Right lobe of liver (tissue), 6 donors: ENCODE measurements at places on chromosomes 4 and X. TPM values are rescaled to one million over a fixed set of nuclear protein-coding genes. Genes with fewer than 3 reads are reported as not detected.

DNA sequence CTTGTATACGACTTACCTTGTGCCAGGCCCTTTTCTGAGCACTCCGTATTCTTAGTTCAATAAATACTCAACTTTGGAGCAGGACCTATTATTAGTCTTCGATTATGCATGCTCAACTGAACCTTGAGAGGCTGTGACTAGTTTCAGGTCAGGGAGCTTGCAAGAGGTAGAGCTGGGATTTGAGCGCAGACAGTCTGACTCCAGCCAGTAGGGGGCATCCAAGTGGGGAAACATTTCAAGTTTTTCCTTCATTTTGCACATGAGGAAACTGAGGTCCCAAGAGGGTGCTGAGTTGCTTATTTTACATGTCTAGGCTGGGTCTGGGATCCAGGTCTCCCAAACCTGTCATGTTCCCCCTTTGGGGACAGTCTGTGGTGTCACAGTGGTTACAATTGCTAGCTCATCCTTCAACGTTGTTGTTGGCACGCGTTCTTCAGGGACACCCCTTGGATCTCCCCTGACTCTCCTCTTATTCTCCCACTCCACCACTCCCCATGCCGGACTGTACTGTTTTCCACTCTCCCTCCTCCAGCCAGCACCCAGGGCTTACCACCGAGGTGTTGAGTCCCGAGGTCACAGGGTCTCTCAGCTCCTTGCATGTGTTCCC lies 6.7 kb upstream of the PRICKLE3 start:
- H3K4me1 ChIP-seq: no peaks in the 10 kb centered on the region
- H3K27ac ChIP-seq: no peak overlapping the region
- no peaks in the 10 kb centered on the region for H3K27me3 ChIP-seq
- no peaks in the 10 kb centered on the region for H3K36me3 ChIP-seq
- H3K4me3 ChIP-seq: no peak overlapping the region

DDX53 gene
- not detected for total RNA-seq

DNA sequence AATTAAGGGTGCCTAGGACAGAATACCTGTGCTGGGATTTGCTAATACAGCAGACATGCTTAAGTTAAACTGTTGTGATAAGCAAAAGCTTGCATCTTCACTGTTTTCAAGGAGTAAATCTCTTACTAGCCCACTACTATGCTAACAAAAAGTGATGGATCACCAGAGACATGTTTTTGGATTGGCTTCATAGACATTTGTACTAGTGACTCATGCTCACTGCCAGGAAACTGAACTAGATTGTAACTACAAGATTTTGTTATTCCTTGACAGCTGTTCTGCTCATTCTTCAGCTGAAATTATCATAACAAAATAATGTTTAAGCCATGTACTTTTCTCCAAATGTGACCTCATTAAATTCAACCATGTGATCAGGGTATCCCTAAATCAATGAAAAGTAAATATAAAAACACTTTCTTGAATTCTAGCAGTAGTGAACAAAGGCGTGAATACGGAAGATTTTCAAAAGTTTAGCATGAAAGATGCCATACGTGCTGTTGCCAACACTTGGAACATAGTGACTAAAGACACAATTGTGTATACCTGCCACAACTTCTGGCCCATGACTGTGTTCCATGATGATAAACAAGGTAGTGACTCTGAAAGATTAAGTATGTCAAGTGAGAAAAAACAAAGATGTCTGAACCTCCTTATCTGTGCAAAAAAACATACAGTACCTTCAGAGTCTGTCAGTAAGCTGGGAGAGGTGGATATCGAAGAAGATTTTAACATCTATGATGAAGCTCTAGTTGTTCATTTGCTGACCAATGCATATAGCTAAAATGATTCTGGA lies 154.0 kb downstream of the BTC start:
- H3K4me3 ChIP-seq: no peak overlapping the region
- no peaks in the 10 kb centered on the region for H3K36me3 ChIP-seq
- H3K27ac ChIP-seq: no peak overlapping the region
- DNase-seq: no peak
- no peaks in the 10 kb centered on the region for H3K27me3 ChIP-seq

STATH gene
- total RNA-seq: not detected

- no peak overlapping the region for H3K4me3 ChIP-seq
- peaks cover 6% of the 10 kb centered on the region for H3K27me3 ChIP-seq
- H3K4me1 ChIP-seq: no peaks in the 10 kb centered on the region
- no peak for DNase-seq
- H3K27ac ChIP-seq: no peak overlapping the region
These were observed 68.8 kb upstream of the PRPS1 start for GRCh38 chrX:107559506-107559905.

DNA sequence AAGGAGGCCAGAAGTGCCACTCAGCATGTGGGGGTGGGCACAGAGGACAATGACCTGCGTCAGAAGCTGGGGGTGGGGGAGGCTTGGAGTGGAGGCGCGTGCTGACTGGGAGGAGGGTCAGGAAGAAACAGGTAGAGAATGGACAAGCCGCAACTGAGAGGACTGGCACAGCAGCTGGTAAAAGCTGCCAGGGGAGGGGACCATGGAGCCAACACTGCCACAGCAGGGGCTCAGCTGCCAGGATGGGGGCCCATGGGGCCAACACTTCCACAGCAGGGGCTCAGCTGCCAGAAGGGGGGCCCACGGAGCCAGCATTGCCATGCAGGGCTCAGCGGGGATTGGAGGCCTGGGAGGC lies 19.1 kb downstream of the RNF212 start:
- H3K4me3 ChIP-seq: no peak overlapping the region
- no peaks in the 10 kb centered on the region for H3K36me3 ChIP-seq
- no peaks in the 10 kb centered on the region for H3K4me1 ChIP-seq
- H3K27me3 ChIP-seq: no peaks in the 10 kb centered on the region

ETDB gene
- total RNA-seq: not detected

- no peaks in the 10 kb centered on the region for H3K36me3 ChIP-seq
- H3K4me3 ChIP-seq: no peak overlapping the region
- H3K27me3 ChIP-seq: no peaks in the 10 kb centered on the region
- no peaks in the 10 kb centered on the region for H3K4me1 ChIP-seq
These were observed 4.2 kb upstream of the DUSP9 start for GRCh38 chrX:153642655-153643430.

TCP11X2 gene
- total RNA-seq: not detected

DNA sequence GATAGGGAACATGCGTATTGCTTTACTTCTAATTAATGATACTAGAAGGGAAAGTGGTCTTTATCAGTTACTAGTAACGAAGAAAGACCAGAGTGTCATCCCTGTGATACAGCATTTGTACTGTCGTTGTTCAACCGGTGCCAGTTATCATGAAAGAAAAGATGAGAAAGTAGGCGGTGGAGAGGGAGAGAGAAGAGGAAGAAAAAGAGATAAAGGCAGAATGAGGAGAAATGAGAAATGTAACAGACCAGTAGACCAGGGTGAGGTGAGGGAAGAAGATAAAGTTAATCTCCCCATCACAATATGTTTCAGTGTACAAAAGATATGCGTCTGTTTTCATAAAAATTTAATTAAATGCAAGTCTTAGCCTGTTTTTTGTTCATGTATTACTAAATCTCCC lies 135.2 kb upstream of the HPGD start:
- no peaks in the 10 kb centered on the region for H3K4me1 ChIP-seq
- DNase-seq: no peak
- no peaks in the 10 kb centered on the region for H3K36me3 ChIP-seq
- H3K27me3 ChIP-seq: no peaks in the 10 kb centered on the region

GRCh38 chr4:92235731-92236130 lies 68.0 kb upstream of the GRID2 start:
- no peak overlapping the region for H3K4me3 ChIP-seq
- DNase-seq: no peak
- H3K27me3 ChIP-seq: no peaks in the 10 kb centered on the region
- H3K36me3 ChIP-seq: no peaks in the 10 kb centered on the region
- H3K4me1 ChIP-seq: no peaks in the 10 kb centered on the region

FAM149A gene
- 19.8 TPM for total RNA-seq

FAM47E gene
- total RNA-seq: 2.8 TPM

GRCh38 chrX:81301877-81302276 lies 100.0 kb downstream of the SH3BGRL start:
- no peaks in the 10 kb centered on the region for H3K4me1 ChIP-seq
- H3K36me3 ChIP-seq: no peaks in the 10 kb centered on the region
- H3K27me3 ChIP-seq: no peaks in the 10 kb centered on the region
- no peak overlapping the region for H3K27ac ChIP-seq
- H3K4me3 ChIP-seq: no peak overlapping the region

- no peaks in the 10 kb centered on the region for H3K4me1 ChIP-seq
- no peak overlapping the region for H3K4me3 ChIP-seq
- DNase-seq: no peak
- H3K27me3 ChIP-seq: peaks cover 12% of the 10 kb centered on the region
- H3K36me3 ChIP-seq: no peaks in the 10 kb centered on the region
These were observed 128.7 kb downstream of the MSL3 start for GRCh38 chrX:11886745-11887144.

DNA sequence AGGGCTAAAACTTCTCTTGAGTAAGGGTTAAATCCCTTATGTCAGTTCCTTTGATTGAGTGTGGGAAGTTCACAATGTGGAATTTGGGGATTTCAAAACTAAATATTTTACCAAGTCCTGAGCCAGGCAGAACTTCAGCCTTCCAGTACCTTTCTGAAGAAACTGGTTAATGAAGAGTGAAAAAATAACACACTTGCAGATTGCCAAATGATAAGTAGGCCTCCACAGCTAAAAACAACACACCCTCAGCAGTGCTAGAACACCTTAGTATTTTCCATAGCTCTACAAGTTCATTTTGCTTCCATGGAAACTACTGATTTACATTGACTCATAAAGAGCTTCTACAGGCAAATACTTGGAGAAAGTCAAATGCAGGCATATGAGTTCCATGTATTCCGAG lies 326.8 kb downstream of the ZNF674 start:
- no peak overlapping the region for H3K4me3 ChIP-seq
- DNase-seq: no peak
- H3K4me1 ChIP-seq: no peaks in the 10 kb centered on the region
- H3K27ac ChIP-seq: no peak overlapping the region
- H3K36me3 ChIP-seq: no peaks in the 10 kb centered on the region

CPZ gene
- total RNA-seq: not detected

- no peaks in the 10 kb centered on the region for H3K4me1 ChIP-seq
- H3K27me3 ChIP-seq: no peaks in the 10 kb centered on the region
- no peak overlapping the region for H3K4me3 ChIP-seq
- no peak overlapping the region for H3K27ac ChIP-seq
- no peaks in the 10 kb centered on the region for H3K36me3 ChIP-seq
These were observed 2.5 kb upstream of the SOX3 start for GRCh38 chrX:140507223-140507981.

DNA sequence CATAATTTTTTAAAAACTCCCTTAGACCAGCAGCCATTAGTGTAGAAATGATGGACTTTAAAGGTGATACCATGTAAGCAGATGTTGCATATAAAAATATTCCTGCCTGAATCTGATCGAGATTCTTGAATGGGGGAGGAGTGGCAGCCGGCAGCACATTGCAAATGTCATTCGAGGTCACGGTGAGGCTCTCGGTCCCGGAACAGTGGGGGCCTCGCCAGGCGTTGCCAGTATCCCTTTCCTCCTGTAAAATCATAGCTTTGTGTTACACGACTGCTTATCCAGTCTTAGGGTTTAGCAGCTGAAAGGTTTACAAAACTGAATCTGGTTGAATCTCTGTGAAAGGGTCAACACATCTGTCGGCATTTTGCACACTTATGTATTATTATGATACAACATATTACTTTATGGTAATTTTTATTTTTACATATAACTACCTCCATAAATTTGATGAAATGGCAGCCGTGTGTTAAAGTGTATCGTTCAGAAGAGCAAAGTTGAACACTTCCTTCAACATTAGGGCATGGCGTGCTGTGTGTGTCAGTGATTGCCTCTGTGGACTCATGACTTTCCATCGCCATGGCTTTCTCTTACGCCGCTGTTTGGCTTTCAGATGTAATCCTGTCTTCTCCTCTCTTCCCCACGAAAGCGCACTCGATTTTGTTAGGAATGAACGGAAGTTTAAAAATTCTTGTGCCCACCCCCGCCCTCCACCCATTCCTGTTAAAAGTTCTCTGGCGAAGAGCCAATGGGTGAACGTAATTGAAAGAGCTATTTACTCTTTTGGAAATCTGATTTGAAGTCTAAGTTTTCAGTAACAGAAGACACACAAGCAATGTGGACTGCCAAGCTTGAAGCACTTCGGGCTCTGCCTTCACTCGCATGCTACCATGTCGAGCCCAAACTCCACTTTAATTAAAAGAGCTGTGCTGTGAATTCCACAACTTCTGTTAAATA lies 114.8 kb downstream of the STOX2 start:
- H3K27ac ChIP-seq: no peak overlapping the region
- no peak overlapping the region for H3K4me3 ChIP-seq
- H3K4me1 ChIP-seq: no peaks in the 10 kb centered on the region
- H3K36me3 ChIP-seq: no peaks in the 10 kb centered on the region

- H3K27me3 ChIP-seq: no peaks in the 10 kb centered on the region
- peak overlapping the region; percentile 8 for H3K27ac ChIP-seq
- no peaks in the 10 kb centered on the region for H3K36me3 ChIP-seq
- DNase-seq: no peak
- peaks cover 20% of the 10 kb centered on the region for H3K4me1 ChIP-seq
These were observed 118.0 kb downstream of the IRF2 start for GRCh38 chr4:184356366-184356765.

- H3K4me3 ChIP-seq: no peak overlapping the region
- H3K27ac ChIP-seq: no peak overlapping the region
- no peaks in the 10 kb centered on the region for H3K4me1 ChIP-seq
- H3K36me3 ChIP-seq: no peaks in the 10 kb centered on the region
- no peaks in the 10 kb centered on the region for H3K27me3 ChIP-seq
These were observed 219.7 kb upstream of the TENM3 start for GRCh38 chr4:182023469-182023868.

SH3BP2 gene
- total RNA-seq: 37.1 TPM
